Astrocyte (in vitro differentiated cells and primary cell): ENCODE measurements at places on chromosomes 3 and 15. TPM values are rescaled to one million over a fixed set of nuclear protein-coding genes. Genes with fewer than 3 reads are reported as not detected.

DNA sequence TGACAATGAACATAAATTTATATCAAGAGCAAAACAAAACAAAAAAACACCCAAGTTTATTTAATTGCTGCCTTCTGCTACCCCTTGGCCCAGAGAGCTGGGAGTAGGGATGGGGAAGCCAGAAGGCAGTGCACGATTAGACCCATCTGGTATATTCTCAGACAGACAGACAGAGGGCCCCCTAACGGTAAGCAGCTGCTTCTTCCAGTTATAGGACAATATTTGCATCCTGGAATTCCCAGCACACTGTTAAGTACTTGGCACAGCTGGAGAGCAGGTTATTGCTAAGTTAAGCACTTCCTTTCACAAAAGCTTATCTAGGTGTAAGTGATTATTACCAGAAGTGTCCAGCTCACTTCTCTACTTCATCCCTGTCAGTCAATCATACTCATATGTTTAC is 39.3 kb downstream of the C2CD4B start:
- no peak overlapping the region for H3K27ac ChIP-seq
- H3K27me3 ChIP-seq, result no peaks in the 10 kb centered on the region

DNA sequence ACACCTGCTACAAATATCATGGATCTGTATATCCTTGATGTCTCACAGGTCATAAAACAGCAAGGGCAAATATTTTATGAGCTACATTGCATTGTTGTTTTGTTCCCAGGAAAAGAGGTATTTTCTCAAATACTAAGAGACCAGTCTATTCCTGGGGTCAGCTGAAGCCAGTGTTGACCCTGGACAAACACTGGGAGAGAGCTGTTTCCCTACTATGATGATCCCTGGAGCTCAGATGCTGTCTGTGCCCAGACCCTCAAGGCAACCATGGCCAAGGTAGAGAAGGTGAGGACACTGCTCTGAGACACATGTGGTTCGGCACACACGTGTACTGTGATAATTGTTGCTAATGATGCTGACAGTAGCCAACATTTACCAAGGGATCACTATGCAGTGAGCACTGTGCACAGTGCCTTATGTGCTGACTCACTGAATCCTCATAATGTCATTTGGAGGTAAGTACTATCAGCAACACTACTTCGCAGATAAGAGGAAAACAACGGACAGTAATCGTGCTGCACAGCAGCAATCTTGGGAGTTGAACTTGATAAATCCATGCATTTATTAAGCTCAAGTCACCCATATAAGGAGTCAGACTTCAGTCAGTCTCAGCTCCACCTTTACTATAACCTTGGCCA is 943.6 kb downstream of the FHIT start:
- no peak for DNase-seq
- H3K27me3 ChIP-seq, result no peaks in the 10 kb centered on the region
- no peaks in the 10 kb centered on the region for H3K36me3 ChIP-seq
- H3K4me3 ChIP-seq, result no peak overlapping the region
- H3K4me1 ChIP-seq, result no peaks in the 10 kb centered on the region

- DNase-seq, result no peak
- no peak overlapping the region for H3K27ac ChIP-seq
- H3K4me1 ChIP-seq, result peaks cover 10% of the 10 kb centered on the region
- H3K27me3 ChIP-seq, result no peaks in the 10 kb centered on the region
- H3K4me3 ChIP-seq, result no peak overlapping the region
Measured at GRCh38 chr3:66989860-66990696, 8.0 kb upstream of the KBTBD8 start.

GRCh38 chr15:76996526-76997401 is 1.8 kb downstream of the PSTPIP1 start:
- H3K27me3 ChIP-seq, result no peaks in the 10 kb centered on the region
- no peak overlapping the region for H3K27ac ChIP-seq
- DNase-seq, result peak; percentile 11
- H3K4me3 ChIP-seq, result no peak overlapping the region
- H3K4me1 ChIP-seq, result peaks cover 5% of the 10 kb centered on the region

- DNase-seq, result no peak
- peaks cover 68% of the 10 kb centered on the region for H3K27me3 ChIP-seq
Measured at GRCh38 chr3:37773471-37773870, 88.2 kb upstream of the CTDSPL start.

GRCh38 chr3:184952671-184953070 is 140.7 kb downstream of the VPS8 start:
- no peak overlapping the region for H3K4me3 ChIP-seq
- no peak for DNase-seq
- H3K4me1 ChIP-seq, result no peaks in the 10 kb centered on the region
- no peaks in the 10 kb centered on the region for H3K27me3 ChIP-seq
- no peaks in the 10 kb centered on the region for H3K36me3 ChIP-seq

- no peak overlapping the region for H3K27ac ChIP-seq
- no peaks in the 10 kb centered on the region for H3K27me3 ChIP-seq
- H3K36me3 ChIP-seq, result no peaks in the 10 kb centered on the region
- no peak for DNase-seq
- no peaks in the 10 kb centered on the region for H3K4me1 ChIP-seq
- no peak overlapping the region for H3K4me3 ChIP-seq
Measured at GRCh38 chr15:96381463-96381862, 51.0 kb downstream of the NR2F2 start.

DNA sequence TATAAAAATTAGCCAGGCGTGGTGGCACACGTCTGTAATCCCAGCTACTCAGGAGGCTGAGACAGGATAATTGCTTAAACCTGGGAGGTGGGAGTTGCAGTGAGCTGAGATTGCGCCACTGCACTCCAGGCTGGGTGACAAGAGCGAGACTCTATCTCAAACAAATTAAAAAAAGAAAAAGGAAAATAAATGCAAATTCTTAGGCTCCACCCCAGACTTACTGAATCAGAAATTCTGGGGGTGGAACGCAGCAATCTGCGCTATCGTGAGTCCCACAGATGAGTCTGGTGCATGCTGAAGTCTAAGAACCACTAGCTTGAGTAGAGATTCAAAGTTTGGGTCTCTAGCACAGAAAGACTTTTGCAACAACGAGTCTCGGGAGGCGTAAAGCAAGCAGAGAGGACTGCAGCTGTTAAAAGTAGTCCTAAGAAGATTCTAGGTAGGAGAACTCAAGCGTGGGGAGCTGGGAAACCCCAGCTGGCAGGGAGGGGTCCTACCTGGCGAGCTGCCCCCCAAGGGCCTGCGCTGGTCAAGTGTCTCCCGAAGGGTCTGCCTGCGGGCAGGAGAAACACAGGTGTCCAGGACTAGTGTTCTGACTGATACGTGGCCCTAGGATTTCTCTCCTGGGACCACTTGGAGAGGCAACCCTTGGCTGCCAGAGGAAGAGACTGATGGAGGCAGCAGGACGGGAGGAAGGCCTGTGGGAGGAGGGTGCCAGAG is 21.9 kb downstream of the CEP19 start:
- no peaks in the 10 kb centered on the region for H3K36me3 ChIP-seq
- DNase-seq, result no peak

GRCh38 chr15:52408823-52409222 is 113.2 kb upstream of the MYO5C start:
- no peaks in the 10 kb centered on the region for H3K27me3 ChIP-seq
- no peaks in the 10 kb centered on the region for H3K4me1 ChIP-seq
- H3K27ac ChIP-seq, result no peak overlapping the region
- DNase-seq, result no peak

GRCh38 chr3:112739252-112739965 is 98.5 kb upstream of the CCDC80 start:
- no peak overlapping the region for H3K27ac ChIP-seq
- peaks cover 3% of the 10 kb centered on the region for H3K4me1 ChIP-seq
- H3K4me3 ChIP-seq, result no peak overlapping the region
- no peaks in the 10 kb centered on the region for H3K36me3 ChIP-seq

Gene TTBK2
- 12.9 and 14.8 TPM in 2 replicates for total RNA-seq

Gene LIPH
- total RNA-seq, result 6.4 and 9.0 TPM in 2 replicates

Gene SPESP1
- not detected in 2 replicates for total RNA-seq
